Activated CD4-positive, alpha-beta T cell treated with anti-CD3 and anti-CD28 coated beads for 36 hours (primary cell): ENCODE measurements at places on chromosomes 3 and 15. TPM values are rescaled to one million over a fixed set of nuclear protein-coding genes. Genes with fewer than 3 reads are reported as not detected.
A peak's percentile ranks its signal among the peaks of the same experiment; 100 is the strongest.

DNA sequence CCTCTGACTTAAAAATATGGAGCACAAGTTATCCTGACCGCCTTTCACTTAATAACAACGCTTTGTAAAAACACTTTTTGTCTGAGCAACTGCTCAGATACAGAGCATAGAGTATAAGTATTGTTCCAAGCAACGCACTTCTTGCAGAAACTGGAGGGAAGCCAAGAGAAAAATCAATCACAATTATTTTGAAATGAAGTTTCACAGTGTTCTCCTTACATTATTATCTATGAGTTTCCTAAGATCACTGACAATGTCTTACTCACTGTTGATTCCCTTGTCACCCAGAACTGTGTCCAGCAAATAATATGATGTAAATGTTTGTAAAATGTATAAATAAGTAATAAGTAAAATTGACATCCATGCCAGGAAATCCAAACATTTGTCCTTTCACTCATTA is 184.6 kb upstream of the GPR149 start:
- H3K4me3 ChIP-seq: no peak overlapping the region
- peaks cover 2% of the 10 kb centered on the region for H3K27me3 ChIP-seq
- DNase-seq: no peak
- no peaks in the 10 kb centered on the region for H3K4me1 ChIP-seq
- H3K27ac ChIP-seq: no peak overlapping the region
- H3K36me3 ChIP-seq: no peaks in the 10 kb centered on the region

GRCh38 chr3:3666664-3667063 is 132.6 kb upstream of the LRRN1 start:
- H3K27ac ChIP-seq: no peak overlapping the region
- peaks cover 2% of the 10 kb centered on the region for H3K4me1 ChIP-seq

DNA sequence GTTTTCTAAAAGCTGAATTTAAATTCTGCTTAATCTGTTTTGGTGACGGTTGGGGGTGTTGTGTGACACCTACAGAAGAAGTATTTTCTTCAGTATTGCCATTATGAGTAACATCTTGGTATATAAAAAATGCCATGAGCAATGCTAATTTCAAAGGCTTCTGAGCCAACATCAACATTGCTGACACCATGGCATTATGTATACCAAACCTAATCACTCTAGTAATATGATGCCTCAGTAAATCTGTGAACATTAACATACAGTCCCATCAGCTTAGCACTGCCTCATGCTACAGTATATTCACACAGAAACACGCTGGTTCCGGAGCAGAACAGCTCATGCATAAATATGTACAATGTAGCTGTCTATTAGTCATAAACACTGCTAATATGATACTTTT is 75.8 kb downstream of the ZPLD1 start:
- no peak overlapping the region for H3K27ac ChIP-seq
- H3K27me3 ChIP-seq: peaks cover 4% of the 10 kb centered on the region
- H3K36me3 ChIP-seq: no peaks in the 10 kb centered on the region
- no peaks in the 10 kb centered on the region for H3K4me1 ChIP-seq

DNA sequence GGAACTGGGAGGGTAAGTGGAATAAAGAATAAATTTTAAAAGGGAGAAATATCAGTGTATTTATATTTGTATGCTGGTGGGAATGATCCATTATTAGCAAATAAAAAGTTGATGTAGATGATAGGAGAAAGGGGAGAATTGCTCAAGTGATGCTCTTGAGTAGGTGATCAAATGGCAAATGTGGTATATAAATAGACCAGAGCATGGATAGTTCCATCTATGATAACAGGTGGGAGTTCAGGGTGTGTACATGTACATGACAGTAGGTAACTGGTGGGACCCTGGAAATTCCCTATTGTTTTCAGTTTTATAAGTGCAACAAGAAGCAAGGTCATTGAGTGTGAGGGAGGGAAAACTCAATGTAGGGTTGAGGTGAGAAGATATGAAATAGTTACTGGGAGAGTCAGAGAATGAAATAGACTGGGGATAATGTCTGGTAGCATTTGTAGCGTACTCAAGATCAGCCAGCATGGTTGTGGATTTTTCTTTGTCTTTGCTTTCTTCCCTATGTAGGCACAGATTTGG is 31.3 kb upstream of the EBLN2 start:
- H3K27me3 ChIP-seq: no peaks in the 10 kb centered on the region
- peaks cover 90% of the 10 kb centered on the region for H3K4me1 ChIP-seq
- H3K4me3 ChIP-seq: no peak overlapping the region
- no peak for DNase-seq

GRCh38 chr15:41940441-41940857 is 31.9 kb downstream of the EHD4 start:
- H3K4me3 ChIP-seq: no peak overlapping the region
- peak; percentile 83 for DNase-seq
- peaks cover 38% of the 10 kb centered on the region for H3K36me3 ChIP-seq
- H3K27me3 ChIP-seq: no peaks in the 10 kb centered on the region
- peak overlapping the region; percentile 89 for H3K27ac ChIP-seq
- peaks cover 55% of the 10 kb centered on the region for H3K4me1 ChIP-seq

DNA sequence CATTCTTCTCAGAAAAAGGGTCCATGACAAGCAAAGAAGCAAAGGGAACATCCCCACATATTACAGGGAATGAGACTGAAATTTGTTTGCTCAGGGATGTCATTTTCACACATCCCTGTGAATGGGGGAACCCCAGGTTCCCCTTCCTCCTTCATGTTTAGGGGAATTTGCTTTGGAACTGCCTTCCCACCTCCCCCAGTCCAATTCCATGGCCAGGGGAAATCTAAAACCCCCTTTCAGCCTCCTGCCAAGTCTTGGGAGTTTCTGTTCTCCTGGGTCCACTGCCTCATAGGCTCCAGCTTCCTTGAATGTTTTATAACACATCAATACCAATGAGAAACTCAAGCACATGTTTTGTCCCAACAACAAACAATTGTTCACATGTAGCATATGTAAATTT is 297.5 kb upstream of the CTNNB1 start:
- H3K27me3 ChIP-seq: no peaks in the 10 kb centered on the region
- no peaks in the 10 kb centered on the region for H3K4me1 ChIP-seq
- no peaks in the 10 kb centered on the region for H3K36me3 ChIP-seq
- no peak for DNase-seq
- no peak overlapping the region for H3K4me3 ChIP-seq
- no peak overlapping the region for H3K27ac ChIP-seq

DNA sequence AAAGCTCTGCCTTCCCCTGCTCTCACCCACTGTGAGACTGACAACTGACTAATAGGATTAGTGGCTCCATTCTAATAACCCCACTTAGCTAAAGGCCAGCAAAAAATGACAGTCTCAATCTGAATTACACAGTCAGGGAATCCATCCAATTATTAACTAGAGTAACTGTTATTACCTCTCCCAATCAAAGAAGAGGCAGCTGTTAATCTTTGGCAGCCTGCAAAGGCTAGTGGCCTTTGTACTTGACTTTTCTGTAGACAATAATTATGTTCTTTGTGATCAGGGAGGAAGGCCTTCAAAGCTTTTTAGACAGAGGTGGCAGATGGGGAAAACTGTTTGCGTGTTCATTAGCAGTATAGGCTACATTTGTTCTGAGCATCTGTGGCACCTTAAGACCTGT is 177.7 kb downstream of the ISL2 start:
- no peaks in the 10 kb centered on the region for H3K27me3 ChIP-seq
- peaks cover 2% of the 10 kb centered on the region for H3K36me3 ChIP-seq
- no peak overlapping the region for H3K27ac ChIP-seq
- no peaks in the 10 kb centered on the region for H3K4me1 ChIP-seq

- H3K4me1 ChIP-seq: peaks cover 17% of the 10 kb centered on the region
- DNase-seq: no peak
- H3K27ac ChIP-seq: no peak overlapping the region
- no peaks in the 10 kb centered on the region for H3K36me3 ChIP-seq
- no peak overlapping the region for H3K4me3 ChIP-seq
Measured at GRCh38 chr15:38257676-38258075, 5.0 kb downstream of the SPRED1 start.

- H3K27ac ChIP-seq: peak overlapping the region; percentile 45
- no peaks in the 10 kb centered on the region for H3K36me3 ChIP-seq
- no peak overlapping the region for H3K4me3 ChIP-seq
Measured at GRCh38 chr15:86645925-86646500, 566.3 kb downstream of the AGBL1 start.

DNA sequence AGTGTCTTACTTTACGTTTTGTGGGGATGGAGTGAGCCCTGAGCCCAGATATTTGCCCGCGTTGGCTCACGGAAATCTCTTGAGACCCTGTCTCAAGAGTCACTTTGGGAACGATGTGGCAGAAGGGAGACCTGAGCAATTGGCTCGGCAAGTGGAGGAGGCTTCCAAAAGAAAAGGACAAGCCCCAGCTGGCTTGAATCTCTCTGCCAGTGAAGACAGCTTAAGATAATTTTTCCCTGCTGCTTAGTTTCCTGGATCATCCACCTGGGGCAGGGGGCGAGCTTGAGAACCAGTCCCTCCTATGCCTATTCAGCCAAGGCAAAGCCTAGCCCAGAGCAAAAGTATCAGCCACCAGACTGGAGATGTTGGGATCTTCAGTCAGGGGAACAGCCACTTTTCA is 708 bp downstream of the SEC22A start:
- peak; percentile 13 for DNase-seq
- H3K4me3 ChIP-seq: peak overlapping the region; percentile 96
- peak overlapping the region; percentile 97 for H3K27ac ChIP-seq

DNA sequence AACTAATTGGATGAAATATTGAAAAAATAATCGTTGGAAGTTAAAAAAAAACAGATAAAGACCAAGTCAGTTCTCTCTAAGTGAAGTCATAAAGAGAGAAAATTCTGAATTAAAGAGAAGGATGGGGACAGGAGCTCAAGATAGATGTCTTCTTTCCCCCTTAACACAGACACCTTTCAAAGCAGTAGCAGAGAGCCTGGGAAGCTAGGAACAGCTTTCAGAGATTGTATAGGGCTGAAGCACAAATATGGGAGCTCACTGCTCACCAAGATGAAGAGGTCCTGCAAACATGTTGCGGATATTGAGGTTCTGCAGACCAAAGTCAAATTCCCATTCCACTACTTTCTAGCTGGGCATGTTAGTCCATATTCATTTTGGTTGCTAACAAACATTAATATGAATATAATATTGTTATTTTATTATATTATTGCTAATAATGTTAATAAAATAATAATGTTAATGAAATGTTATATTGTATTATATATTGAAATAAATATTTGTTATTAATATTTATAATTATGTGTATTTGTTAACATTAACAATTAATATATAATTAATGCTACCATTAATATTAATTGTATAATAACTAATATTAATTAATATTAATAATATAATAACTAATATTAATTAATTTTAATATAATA is 319.1 kb downstream of the OXSM start:
- DNase-seq: no peak
- no peaks in the 10 kb centered on the region for H3K36me3 ChIP-seq
- H3K27ac ChIP-seq: no peak overlapping the region
- no peak overlapping the region for H3K4me3 ChIP-seq

EOGT gene
- 6.0 TPM for total RNA-seq

SEMA3F gene
- 0.46 TPM for total RNA-seq

ARNT2 gene
- 0.05 TPM for total RNA-seq

SCAMP5 gene
- 3.9 TPM for total RNA-seq
